ENCODE measurements at places on chromosomes 1 and 21.

GRCh38 chr1:199020904-199021303 is 382.1 kb downstream of the PTPRC start:
- no peak for DNase-seq

- no peak for DNase-seq
Observed at GRCh38 chr1:36279110-36279788, 26.9 kb upstream of the SH3D21 start.

GRCh38 chr1:161864577-161864976 is 98.5 kb downstream of the ATF6 start:
- peak; percentile 7 for DNase-seq

GRCh38 chr1:235739124-235739523 is 89.5 kb upstream of the GNG4 start:
- no peak for DNase-seq

- DNase-seq: no peak
Observed at GRCh38 chr1:177171536-177172123, 872 bp downstream of the BRINP2 start.

Measured in kidney epithelial cell (primary cell).